ENCODE measurements at places on chromosomes 6 and 20.

GRCh38 chr6:156994215-156995076 is 217.3 kb downstream of the ARID1B start:
- no peak overlapping the region for H3K27ac ChIP-seq
- no peak for DNase-seq
- peaks cover 6% of the 10 kb centered on the region for H3K4me1 ChIP-seq
- no peak overlapping the region for H3K4me3 ChIP-seq
- H3K36me3 ChIP-seq: no peaks in the 10 kb centered on the region
- H3K27me3 ChIP-seq: no peaks in the 10 kb centered on the region

DNA sequence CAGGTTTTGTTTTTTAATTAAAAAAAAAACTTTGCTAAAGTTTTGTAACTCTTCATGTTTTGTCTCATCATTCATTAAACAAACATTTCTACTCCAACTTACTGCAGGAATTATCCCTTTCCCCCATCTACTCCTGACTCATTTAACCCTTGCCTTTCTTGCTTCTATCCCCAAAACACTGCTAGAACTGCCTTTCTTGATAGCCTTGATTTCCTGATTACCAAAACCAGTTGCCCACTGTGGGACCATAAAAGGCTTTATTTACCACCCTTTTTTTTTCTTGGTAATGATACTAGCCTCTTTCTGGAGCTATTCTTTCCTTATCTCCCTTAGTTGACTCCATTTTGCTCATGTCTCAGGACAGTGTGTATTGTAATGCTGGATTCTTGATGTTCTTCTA is 15.3 kb downstream of the AFDN start:
- no peaks in the 10 kb centered on the region for H3K36me3 ChIP-seq
- no peak for DNase-seq
- H3K4me1 ChIP-seq: peaks cover under 1% of the 10 kb centered on the region
- no peak overlapping the region for H3K4me3 ChIP-seq

DNA sequence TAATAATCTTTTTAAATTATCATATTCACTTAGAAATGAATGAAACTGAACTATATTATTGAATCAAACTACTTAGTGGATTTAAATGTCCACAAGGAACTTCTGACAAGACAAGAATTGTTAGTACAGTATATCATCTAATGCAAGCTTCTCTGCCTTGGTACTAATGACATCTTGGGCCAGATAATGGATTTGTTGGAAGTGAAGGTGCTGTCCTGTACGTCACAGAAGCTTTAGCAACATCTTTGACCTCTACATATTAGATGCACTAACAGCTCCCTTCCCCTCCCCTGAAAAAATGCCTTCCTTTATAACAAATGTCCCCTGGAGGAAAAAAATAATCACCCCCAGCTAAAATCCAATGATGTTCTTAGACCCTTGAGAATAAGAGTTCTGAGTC is 695.8 kb upstream of the EYS start:
- no peaks in the 10 kb centered on the region for H3K27me3 ChIP-seq
- no peaks in the 10 kb centered on the region for H3K36me3 ChIP-seq
- H3K27ac ChIP-seq: no peak overlapping the region
- no peaks in the 10 kb centered on the region for H3K4me1 ChIP-seq
- H3K4me3 ChIP-seq: no peak overlapping the region

- no peaks in the 10 kb centered on the region for H3K4me1 ChIP-seq
- H3K27me3 ChIP-seq: no peaks in the 10 kb centered on the region
- peak; percentile 90 for DNase-seq
- no peak overlapping the region for H3K27ac ChIP-seq
- H3K36me3 ChIP-seq: no peaks in the 10 kb centered on the region
- no peak overlapping the region for H3K4me3 ChIP-seq
Measured at GRCh38 chr6:74735304-74735703, 470.5 kb downstream of the COL12A1 start.

DNA sequence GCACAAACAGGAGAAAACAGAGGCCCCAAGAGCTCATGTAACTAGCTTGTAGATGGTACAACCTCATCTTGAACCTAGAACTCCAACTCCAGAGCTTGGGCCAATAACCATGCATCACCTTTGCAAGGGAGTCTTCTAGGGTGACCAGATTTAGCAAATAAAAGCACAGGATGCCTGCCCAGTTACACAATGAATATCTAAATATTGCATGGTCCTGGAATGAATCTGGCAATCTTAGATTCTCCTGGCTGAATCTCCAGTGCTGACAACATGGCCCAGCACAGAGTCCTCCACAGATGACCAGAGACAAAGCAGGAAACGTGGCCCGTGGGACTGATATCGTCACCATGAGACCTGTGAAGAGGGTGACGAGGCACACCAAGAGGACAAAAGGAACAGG is 494.1 kb downstream of the PREX1 start:
- no peaks in the 10 kb centered on the region for H3K27me3 ChIP-seq
- H3K36me3 ChIP-seq: no peaks in the 10 kb centered on the region
- no peak overlapping the region for H3K27ac ChIP-seq
- H3K4me1 ChIP-seq: no peaks in the 10 kb centered on the region
- H3K4me3 ChIP-seq: no peak overlapping the region

DNA sequence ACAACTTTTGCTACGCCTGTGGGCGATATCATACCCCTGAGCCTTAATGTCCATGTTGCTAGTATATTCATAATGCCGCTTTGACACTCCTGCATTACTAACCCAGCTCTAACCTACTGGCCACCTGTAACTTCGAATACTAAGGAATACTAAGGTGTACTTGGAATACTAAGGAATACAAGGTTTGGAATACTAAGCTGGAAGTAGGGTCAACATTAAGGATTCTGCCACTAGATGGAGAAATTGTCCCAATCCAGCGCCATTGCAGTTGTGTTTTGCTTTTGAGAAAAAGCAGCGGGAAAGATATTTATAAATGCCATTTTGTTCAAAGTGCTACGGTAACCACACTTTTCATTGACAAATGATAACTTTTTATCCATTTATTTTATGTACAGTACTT is 10.7 kb downstream of the TBXT start:
- no peak for DNase-seq
- no peak overlapping the region for H3K4me3 ChIP-seq
- no peaks in the 10 kb centered on the region for H3K36me3 ChIP-seq

- no peak overlapping the region for H3K4me3 ChIP-seq
- DNase-seq: peak; percentile 42
- no peaks in the 10 kb centered on the region for H3K36me3 ChIP-seq
- no peaks in the 10 kb centered on the region for H3K27me3 ChIP-seq
- H3K4me1 ChIP-seq: peaks cover 8% of the 10 kb centered on the region
Measured at GRCh38 chr6:3769610-3770009, 18.1 kb upstream of the PXDC1 start.

GRCh38 chr6:4973415-4973814 is 30.4 kb downstream of the RPP40 start:
- DNase-seq: no peak
- peaks cover 2% of the 10 kb centered on the region for H3K4me1 ChIP-seq
- H3K4me3 ChIP-seq: no peak overlapping the region
- no peak overlapping the region for H3K27ac ChIP-seq
- no peaks in the 10 kb centered on the region for H3K27me3 ChIP-seq

- no peaks in the 10 kb centered on the region for H3K27me3 ChIP-seq
- H3K4me1 ChIP-seq: no peaks in the 10 kb centered on the region
- no peak overlapping the region for H3K4me3 ChIP-seq
- DNase-seq: no peak
- no peak overlapping the region for H3K27ac ChIP-seq
- H3K36me3 ChIP-seq: no peaks in the 10 kb centered on the region
Measured at GRCh38 chr6:146240322-146240721, 211.5 kb downstream of the GRM1 start.

DNA sequence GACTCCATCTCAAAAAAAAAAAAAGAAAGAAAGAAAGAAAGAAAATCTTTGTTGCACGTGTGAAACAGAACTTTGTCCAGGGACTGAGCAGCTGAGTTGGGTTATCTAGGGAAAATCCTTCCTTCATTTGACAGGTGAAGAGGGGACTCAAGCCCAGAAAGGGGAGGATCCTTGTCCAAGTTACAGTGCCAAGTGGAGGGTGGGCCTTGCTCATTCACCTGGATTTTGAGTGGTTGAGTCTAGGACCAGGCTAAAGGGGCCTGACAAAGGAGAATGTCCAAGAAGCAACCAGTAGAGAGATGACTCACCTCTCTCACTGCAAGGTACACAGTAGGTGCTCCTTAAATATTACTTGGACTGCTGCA is 2.7 kb downstream of the TGIF2 start:
- no peaks in the 10 kb centered on the region for H3K27me3 ChIP-seq
- peaks cover 10% of the 10 kb centered on the region for H3K4me1 ChIP-seq
- H3K36me3 ChIP-seq: peaks cover 2% of the 10 kb centered on the region
- no peak overlapping the region for H3K4me3 ChIP-seq

- no peak overlapping the region for H3K4me3 ChIP-seq
- H3K36me3 ChIP-seq: peaks cover 2% of the 10 kb centered on the region
- DNase-seq: no peak
- H3K4me1 ChIP-seq: peaks cover 2% of the 10 kb centered on the region
- no peaks in the 10 kb centered on the region for H3K27me3 ChIP-seq
Measured at GRCh38 chr6:118467181-118467580, 80.9 kb upstream of the PLN start.

- H3K27ac ChIP-seq: no peak overlapping the region
- H3K4me1 ChIP-seq: no peaks in the 10 kb centered on the region
- H3K36me3 ChIP-seq: no peaks in the 10 kb centered on the region
- H3K4me3 ChIP-seq: no peak overlapping the region
- no peaks in the 10 kb centered on the region for H3K27me3 ChIP-seq
Measured at GRCh38 chr20:10470276-10470675, 35.2 kb downstream of the SLX4IP start.

GRCh38 chr6:170007468-170008293 is 256.3 kb downstream of the ERMARD start:
- H3K27me3 ChIP-seq: no peaks in the 10 kb centered on the region
- H3K36me3 ChIP-seq: no peaks in the 10 kb centered on the region
- no peak overlapping the region for H3K4me3 ChIP-seq

DNA sequence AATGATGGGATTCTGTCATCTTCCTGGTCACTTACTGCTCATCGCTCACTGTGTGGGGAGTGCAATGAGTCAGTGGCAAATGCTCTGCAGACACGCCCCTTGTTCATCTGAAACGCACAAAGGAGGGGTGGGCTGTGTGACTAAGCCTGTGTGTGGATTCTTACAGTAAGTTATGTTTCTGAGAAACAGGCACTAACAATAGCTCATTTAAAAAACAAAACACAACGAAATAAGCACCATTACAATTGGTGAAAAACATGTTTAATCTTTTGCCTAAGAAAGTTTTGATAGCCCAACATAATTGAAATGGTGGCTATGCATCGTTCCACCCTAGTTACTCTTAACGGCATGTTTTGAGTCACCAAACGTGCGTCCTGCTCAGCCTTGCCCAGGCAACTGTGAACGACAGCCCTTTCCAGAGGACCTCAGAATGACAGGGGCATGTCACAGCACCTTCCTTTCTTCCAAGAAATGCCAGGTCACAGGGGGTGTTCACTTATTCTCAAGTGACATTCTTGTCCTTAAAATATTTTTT is 118.4 kb upstream of the SGK1 start:
- peak overlapping the region; percentile 94 for H3K27ac ChIP-seq
- no peaks in the 10 kb centered on the region for H3K27me3 ChIP-seq
- H3K4me1 ChIP-seq: peaks cover 8% of the 10 kb centered on the region
- DNase-seq: peak; percentile 97
- no peaks in the 10 kb centered on the region for H3K36me3 ChIP-seq

- H3K4me3 ChIP-seq: no peak overlapping the region
- no peak overlapping the region for H3K27ac ChIP-seq
- no peaks in the 10 kb centered on the region for H3K4me1 ChIP-seq
Measured at GRCh38 chr6:155412335-155412734, 43.3 kb downstream of the NOX3 start.

GRCh38 chr6:39182604-39183003 is 46.7 kb downstream of the KCNK5 start:
- H3K4me1 ChIP-seq: no peaks in the 10 kb centered on the region
- no peaks in the 10 kb centered on the region for H3K36me3 ChIP-seq
- no peak overlapping the region for H3K27ac ChIP-seq

- H3K4me3 ChIP-seq: no peak overlapping the region
- H3K36me3 ChIP-seq: no peaks in the 10 kb centered on the region
- H3K4me1 ChIP-seq: no peaks in the 10 kb centered on the region
- no peak overlapping the region for H3K27ac ChIP-seq
- DNase-seq: no peak
- peaks cover 57% of the 10 kb centered on the region for H3K27me3 ChIP-seq
Measured at GRCh38 chr6:98823428-98824161, 10.8 kb upstream of the POU3F2 start.

- H3K4me1 ChIP-seq: no peaks in the 10 kb centered on the region
- H3K27ac ChIP-seq: no peak overlapping the region
- no peaks in the 10 kb centered on the region for H3K27me3 ChIP-seq
- no peaks in the 10 kb centered on the region for H3K36me3 ChIP-seq
Measured at GRCh38 chr6:35831257-35832007, 26.3 kb downstream of the LHFPL5 start.

DNA sequence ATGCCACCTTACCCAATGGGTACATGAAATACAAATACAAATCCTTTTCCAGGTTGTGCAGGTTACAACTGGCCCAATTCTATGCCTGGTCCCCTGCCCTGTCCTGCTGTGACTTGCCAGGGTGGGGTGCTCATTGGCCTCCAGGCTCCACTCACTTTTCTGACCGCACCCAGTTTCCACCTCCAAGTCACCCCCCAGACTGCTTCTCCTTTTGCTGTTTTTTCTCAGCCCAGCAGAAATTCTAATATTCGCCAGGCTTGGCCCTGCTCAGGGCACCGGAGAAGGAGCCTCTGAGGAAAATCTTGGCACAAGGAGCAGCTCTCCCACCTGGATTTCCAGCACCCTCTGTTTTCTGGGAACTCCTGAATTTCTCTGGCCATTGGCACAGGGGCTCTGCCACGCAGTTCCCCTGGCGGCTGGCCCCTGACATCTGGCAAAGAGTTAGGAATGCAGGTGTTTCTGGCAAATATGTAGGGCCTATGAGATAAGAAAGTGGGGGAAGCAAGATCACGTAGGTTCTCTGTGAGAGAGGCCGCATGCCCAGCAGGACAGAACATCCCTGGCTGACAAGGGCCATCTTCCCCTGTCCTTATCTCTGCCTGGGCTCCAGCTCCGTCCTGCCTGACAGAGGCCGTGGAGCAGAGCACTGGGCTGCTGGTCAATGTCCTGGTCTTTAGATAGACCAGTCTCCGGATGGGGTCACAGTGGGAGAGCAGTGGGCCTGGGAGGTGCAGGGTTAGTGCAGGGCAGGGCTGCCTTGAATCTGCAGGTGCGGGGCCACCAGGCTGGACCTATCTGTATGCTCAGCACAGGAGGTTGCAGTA is 2.9 kb upstream of the RAET1E start:
- no peaks in the 10 kb centered on the region for H3K27me3 ChIP-seq
- peaks cover 19% of the 10 kb centered on the region for H3K4me1 ChIP-seq
- DNase-seq: no peak
- H3K27ac ChIP-seq: no peak overlapping the region

DNA sequence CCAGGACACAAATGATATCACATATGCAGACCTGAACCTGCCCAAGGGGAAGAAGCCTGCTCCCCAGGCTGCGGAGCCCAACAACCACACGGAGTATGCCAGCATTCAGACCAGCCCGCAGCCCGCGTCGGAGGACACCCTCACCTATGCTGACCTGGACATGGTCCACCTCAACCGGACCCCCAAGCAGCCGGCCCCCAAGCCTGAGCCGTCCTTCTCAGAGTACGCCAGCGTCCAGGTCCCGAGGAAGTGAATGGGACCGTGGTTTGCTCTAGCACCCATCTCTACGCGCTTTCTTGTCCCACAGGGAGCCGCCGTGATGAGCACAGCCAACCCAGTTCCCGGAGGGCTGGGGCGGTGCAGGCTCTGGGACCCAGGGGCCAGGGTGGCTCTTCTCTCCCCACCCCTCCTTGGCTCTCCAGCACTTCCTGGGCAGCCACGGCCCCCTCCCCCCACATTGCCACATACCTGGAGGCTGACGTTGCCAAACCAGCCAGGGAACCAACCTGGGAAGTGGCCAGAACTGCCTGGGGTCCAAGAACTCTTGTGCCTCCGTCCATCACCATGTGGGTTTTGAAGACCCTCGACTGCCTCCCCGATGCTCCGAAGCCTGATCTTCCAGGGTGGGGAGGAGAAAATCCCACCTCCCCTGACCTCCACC is 42.2 kb downstream of the SIRPA start:
- H3K4me1 ChIP-seq: peaks cover 11% of the 10 kb centered on the region
- H3K27ac ChIP-seq: no peak overlapping the region
- no peak for DNase-seq
